ENCODE measurements at places on chromosomes 1 and 21.
A peak's percentile ranks its signal among the peaks of the same experiment; 100 is the strongest.

DNA sequence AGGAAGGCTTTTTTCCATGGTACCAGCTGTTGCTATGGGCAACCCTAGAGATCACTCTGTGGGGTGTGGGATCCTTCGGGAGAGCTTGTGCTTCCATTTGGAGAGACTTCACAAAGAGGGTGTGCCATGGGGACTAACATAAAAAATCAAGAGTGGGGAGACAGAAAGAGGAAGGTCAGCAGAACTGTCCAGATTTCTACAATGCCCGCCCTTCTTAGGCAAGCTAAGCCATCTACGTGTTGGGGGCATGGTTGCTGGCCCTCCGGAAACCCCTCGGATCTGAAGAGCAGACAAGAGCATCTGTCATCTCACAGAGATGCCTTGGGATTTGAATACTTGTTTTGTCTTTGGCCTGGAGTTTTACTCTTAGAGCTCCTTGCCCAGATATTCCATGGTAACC lies 83.9 kb upstream of the ZNF648 start:
- no peak for DNase-seq

GRCh38 chr21:31660259-31660565 lies 719 bp downstream of the SOD1 start:
- no peak for DNase-seq

DNA sequence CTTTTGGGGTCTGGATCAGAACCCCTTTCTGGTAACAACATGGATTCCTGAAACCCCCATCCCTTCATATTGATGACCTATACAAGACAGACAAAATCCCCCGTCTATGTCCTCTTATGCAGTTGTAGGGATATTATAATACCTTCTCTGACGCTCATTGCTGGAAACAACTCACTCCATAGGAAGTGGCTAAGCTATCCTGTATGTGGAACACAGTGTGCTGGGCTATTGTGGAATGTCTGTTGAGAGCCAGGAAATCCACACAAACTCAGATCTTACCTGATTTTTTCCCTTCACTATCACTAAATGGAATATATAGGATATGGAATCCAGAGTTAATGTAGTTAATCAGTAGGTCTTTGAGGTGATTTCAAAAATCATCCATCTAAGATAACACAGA lies 17.7 kb upstream of the PIK3R3 start:
- no peak for DNase-seq

DNA sequence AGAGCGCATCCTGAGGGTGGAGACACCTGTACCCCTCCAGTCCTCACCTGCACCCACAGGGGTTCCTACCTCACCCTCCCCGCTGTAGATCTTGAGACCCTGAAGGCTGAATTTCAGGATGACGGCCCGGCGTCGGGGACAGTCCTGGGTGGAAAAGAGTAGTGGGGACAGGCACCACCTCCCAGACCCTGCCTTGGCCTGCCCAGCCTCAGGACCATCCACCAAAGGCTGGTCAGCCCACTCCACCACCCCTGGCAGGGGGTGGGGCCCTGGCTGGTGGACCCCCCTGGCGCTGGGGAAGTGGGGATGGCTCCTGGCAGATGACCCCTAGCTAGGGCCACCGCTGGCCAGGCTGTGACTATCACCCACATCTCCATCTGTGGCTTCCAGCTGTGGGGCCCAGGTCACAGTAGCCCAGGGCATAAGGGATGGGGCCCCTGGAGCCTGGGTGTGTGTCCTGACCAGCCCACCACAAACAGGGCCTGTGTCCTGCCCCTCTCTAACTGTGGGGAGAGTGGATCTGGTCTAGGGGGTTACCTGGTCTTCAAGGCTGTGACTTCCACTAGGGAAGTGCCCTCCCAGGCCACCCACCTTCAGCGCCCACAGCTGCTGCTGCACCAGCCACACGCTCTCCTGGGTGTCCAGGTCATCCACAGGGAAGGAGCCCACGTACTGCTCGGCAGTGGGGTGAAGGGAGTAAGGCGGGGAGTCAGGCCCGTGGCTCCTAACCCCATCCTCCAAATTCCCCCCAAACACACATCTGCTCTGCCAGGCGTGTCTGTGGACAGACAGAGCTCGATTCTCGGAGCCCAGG lies 5.4 kb downstream of the SH2D5 start:
- no peak for DNase-seq

- no peak for DNase-seq
Measured at GRCh38 chr1:91450260-91450659, 45.6 kb upstream of the HFM1 start.

GRCh38 chr1:40438391-40439015 lies 11.8 kb upstream of the ZFP69B start:
- DNase-seq: peak; percentile 10

DNA sequence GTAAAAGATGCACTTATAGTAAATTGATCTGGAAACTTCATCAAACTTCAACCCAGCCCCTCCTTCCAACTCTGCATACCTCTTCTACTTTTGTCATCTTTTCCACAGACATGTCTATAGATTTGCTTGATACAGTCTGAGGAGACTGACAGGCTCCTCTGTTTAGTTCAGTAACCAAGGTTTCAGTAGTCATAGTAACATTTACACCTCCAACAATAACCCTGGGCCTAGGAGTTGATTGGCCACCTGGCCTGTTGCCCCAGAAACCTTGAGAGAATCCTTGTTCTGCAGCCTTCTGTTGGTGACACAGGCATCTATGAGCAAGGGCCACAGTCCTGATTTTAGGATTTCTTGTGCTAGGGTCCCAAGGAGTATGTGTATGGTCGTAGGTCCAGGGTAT lies at the start of gene CFAP141:
Gene CFAP141 (minus strand): TSS at position 138 of the 400 bp plus-strand sequence. CDS start 26 bp downstream, at position 112.
- DNase-seq: peak; percentile 49

DNA sequence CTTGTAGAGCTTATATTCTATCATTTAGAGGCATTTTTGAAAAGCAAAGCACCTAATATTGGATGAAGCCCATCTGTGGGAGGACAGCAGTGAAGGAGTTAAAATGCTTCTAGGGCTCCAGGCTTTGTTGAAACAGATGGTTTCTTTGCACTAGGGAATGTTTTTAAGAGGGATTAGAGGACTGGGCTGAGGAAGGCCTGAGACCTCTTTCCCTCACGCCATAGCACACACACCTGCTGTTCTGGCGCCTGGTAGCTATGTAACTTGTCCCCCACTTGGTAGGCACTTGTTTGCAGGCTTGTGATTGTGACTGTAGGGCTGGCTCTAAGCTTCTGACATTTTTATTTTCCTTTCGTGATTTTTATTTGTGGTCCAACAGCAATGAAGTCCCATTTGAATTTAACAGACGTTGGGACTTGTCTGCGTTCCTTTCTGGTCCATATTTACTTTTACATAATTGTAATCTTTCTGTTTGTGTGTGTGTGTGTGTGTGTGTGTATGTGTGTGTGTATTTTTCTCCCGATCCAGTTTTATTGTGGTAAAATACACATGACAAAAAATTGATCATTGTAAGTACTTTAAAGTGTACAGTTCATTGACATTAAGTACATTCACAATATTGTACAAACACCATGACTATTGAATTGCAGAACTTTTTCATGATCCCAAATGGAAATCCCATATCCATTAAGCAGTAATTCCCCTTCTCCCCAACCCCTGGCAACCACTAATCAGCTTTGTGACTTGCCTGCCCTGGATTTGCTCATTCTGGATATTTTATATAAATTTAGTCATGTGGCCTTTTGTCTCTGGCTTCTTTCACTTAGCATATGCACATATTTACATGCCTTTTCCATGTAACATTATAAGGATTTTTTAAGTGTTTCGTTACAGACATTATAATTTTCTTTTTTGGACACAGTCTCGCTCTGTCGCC lies 33.5 kb upstream of the MACF1 start:
- DNase-seq: no peak

GRCh38 chr21:33391656-33392055 lies 11.6 kb upstream of the IFNGR2 start:
- DNase-seq: no peak

- no peak for DNase-seq
Measured at GRCh38 chr1:227215863-227216510, 102.3 kb downstream of the CDC42BPA start.

DNA sequence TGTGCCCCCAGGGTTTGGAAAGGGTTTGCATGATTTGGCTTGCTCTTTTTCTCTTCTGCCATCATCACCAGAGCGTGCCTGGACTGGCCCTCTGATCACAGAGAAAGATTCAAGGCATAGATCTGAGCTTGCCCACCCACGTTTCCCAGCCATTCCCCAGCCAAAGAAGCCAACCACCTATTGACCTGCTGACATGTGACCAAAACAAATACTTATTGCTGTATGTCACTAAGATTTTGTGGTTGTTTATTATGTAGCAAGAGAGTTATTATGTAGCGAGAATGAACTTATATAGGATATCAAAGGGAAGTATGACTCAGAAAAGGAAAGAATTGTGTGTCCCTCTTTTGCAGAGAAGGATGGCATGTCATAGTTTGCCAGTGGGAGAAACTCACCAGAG lies 59.9 kb downstream of the UBE2U start:
- DNase-seq: no peak

GRCh38 chr1:246788895-246789338 lies 64.7 kb downstream of the SCCPDH start:
- DNase-seq: no peak

GRCh38 chr1:196734006-196734405 lies 40.6 kb upstream of the CFHR3 start:
- DNase-seq: no peak

DNA sequence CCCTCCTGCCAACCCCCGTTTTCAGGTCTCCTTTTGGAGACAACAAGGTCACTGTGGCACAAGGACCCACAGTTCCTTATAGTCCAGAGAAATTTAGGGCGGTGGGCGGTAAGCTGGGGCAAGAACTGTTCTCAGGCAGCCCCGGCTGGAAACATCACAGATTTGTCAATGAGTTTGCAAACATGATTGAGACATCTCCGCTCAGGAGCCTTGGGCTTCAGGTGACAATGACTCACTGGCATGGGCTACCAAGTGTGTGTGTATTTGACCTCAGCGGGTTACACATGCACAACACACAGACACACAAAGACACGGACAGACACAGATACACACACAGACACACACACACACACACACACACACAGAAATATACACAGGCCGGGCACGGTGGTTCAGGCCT lies 58.2 kb upstream of the ABCG1 start:
- DNase-seq: no peak

- DNase-seq: peak; percentile 65
Measured at GRCh38 chr1:203172184-203173010, 3.2 kb downstream of the MYBPH start.

GRCh38 chr1:183164963-183165362 lies 21.1 kb upstream of the LAMC2 start:
- DNase-seq: no peak

DNA sequence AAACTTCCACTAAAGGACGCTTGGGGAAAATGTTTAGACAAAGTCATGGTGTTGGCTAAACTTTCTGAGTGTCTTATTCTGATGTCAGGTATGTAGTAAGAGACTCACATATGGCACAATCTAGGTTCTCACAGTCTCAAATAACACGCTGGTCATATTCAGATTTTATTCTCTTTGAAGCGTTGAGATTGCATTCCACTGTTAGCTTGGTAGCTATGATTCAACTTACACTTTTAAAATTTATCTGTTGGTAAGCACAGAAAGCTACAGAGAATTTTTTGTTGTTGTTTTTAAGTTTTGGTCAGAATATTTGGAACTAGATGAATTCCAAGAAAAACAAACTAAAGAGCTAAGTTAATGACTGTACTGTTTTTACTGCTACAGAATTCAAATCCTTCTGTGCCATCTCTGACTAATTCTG lies 126.7 kb downstream of the PRRX1 start:
- peak; percentile 1 for DNase-seq

DNA sequence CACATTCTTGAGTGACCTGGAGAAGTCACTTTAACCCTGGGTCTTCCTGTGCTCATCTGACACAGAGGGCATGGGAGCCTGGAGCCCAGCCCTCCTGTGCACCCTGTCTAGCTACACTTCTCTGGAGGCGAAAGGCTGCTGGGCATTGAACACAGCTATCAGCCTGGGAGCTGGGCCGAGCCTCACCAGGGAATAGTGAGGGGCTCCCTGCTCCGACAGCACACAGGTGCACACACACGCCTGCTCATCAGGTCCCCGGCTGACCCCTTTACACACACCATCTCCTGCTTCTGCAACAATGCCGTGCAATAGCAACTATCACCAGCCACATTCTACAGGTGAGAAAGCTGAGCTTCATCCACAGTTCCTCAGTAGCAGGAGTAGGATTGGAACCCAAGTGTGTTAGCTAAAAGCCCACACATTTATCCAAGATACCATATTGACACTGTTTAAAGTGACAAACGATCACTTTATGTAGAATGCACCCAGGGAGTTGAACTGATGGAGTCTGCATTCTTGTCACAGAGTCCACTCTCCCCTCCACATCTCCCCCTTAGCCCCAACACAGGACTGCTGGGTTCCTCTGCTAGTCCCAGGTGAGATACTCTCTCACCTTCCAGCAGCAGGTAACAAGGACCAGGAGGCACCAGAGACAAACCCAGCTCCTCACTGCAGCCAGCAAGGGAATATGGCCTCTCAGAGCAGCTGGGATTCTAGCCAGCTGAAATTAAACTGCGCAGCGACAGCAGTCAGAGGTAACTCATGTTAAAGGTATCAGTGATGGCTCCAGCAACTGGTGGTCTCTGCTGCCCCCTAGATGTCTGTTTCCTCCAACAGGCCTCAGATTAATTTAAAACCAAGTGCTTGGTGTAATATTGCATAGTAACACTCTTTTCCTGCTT lies 18.3 kb upstream of the CAPN8 start:
- peak; percentile 47 for DNase-seq

DNA sequence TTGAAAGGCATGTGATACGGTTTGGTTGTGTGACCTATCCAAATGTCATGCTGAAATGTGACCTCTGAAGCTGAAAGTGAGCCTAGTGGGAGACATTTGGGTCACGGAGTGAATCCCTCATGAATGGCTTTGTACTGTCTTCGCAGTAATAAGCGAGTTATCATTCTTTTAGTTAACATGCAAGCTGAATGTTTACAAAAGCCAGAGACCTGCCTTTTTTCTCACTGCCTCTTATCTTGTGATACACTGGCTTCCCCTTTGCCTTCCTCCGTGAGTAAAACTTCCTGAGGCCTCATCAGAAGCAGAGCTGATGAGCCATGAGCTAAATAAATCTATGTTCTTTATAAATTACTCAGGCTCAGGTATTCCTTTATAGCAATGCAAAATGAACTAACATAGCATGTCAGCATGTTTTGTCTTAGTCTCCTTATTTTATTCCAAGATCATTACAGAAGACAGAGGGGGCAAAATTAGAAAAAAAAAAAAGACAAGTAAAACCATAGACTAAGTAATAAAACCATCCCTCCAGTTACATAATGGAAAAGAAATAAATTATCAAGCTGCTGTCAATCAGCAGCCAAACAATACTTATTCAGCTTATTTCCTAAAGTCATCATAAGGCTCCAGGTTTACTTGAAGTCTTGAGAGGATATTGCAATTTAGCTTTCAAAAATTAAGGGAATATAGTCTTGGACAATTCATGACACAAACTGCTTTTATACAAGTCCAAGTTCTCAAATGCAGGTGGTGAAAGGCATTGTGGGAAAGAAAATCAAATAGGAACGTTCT lies 12.1 kb downstream of the RGS18 start:
- no peak for DNase-seq

DNA sequence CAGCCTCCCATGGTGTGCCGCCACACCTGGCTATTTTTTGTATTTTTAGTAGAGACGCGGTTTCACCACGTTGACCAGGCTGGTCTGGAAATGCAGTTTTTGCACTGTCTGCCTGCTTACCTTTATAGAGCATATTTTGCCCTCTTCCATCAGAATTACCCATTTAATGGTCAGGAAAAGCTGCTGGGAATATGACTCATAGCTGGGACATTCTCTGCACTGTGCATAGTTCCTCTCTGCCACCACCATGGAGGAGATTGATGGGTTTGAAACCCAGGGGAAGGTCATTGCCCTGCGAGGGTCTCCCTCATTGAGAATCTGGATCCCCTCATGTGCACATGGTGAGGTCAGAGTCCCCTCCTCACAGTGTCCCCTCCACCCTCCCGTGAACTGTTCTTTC lies 32.1 kb downstream of the MX1 start:
- DNase-seq: no peak

GRCh38 chr1:235287208-235287882 lies 40.6 kb downstream of the ARID4B start:
- no peak for DNase-seq
